GM06990 (cell line): ENCODE measurements at places on chromosomes 2 and 18.

GRCh38 chr2:64336171-64336570, 117.8 kb upstream of the LGALSL start:
- DNase-seq = no peak

GRCh38 chr2:38438133-38438882, 61.2 kb upstream of the ATL2 start:
- no peak for DNase-seq

- no peak for DNase-seq
These were observed 67.8 kb downstream of the DIS3L2 start for GRCh38 chr2:232029346-232029745.

DNA sequence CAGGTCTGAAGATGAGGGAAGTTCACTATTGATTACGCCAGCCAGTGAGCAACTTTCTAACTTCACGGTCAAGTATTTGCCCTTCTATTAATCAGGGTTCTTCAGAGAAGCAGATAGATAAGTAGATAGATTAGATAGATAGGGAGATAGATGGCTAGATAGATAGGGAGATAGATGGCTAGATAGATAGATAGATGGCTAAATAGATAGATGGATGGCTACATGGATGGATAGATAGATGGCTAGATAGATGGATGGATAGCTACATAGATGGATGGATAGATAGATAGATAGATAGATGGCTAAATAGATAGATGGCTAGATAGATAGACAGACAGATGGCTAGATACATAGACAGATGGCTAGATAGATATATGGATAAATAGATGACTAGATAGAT, 4.8 kb upstream of the INPP5D start:
- DNase-seq = no peak

DNA sequence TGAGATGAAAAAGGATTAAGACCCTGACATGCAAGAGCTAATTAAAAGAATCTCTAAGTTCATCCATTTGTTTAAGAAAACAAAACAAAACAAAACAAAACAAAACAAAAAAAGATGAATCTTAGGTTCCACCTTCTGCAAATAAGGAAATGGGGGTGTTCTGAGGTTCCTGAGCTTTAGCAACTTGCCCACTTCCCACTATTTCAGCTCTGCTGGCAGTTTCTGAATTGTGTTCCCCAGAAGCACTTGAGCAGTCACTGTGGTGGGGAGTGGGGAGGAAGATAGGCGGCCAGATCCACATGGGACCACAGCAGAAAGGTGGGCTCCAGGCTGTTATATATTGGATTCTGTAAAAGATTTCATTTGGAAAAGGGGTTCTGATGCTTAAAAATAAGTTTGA, 20.3 kb downstream of the INO80C start:
- no peak for DNase-seq

DNA sequence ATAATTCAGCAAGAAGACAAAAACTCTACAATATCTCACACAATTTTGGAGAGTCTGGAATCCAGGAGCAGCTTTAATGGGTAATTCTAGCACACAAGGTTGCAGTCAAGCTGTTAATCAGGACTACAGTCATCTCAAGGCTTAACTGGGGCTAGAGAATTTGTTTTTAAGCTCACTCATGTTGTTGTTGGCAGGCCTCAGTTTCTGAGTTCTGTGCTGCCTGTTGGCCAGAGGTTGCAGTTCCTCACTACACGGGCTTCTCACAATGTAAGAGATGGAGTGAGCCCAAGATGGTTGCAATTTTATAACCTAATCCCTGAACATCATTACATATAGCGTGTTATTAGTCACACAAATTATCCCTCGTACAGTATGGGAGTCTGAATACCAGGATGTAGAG, 50.6 kb upstream of the TMEFF2 start:
- no peak for DNase-seq

DNA sequence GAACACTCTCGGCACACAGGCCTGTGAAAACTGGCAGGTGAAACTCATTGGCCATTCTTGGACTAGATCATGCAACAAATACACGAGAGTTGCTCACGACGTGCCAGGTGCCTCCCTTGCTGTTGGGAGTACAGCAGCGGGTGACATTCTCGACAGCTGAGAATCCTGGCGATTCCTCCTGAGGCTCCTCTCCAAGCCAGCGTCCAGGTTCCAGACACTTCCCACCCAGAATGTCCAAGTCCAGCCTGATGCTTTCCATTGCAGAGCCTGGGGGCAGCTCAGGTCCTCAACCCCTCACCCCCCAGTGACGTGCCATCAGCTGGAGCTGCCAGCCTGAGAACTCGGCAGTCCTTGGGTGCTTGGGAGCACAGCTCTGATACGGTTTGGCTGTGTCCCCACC, 124.2 kb downstream of the PXDN start:
- DNase-seq = no peak

DNA sequence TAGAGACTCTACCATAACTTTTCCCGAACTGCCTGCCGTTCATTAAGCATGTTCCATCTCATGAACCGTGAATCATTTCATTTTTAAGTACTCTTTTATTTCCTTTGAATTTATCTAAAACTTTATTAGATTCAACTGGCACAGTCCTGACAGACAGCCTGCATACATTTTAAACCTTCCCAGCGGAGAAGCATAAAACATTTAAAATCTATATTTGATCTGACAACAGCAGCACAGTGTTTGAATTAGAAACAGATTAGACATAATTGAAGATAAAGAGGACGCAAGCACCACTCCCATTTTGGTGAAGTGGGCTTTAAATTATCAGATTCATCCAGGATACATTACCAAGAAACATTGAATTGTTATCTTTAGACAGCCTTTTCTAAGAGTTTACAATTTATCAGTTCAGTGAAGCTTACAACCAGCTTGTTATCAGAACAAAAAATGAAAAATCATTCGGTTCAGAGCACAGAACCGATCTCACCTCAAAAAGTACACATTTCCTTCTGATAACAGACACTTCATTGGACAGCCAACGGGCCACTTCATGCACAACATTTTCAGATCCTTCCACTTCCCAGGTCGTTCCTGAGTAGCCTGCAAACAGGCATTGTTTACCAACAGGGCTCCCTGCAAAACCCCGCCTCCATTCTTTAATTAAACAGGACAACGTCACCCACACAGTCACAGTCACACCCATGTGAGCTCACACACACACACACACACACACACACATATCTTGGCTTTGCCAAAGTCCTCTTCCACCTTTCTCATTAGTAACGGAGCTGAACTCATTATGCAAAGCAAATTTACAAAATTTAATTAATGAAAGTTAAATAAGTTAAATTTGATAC, 171.2 kb downstream of the SP3 start:
- no peak for DNase-seq

DNA sequence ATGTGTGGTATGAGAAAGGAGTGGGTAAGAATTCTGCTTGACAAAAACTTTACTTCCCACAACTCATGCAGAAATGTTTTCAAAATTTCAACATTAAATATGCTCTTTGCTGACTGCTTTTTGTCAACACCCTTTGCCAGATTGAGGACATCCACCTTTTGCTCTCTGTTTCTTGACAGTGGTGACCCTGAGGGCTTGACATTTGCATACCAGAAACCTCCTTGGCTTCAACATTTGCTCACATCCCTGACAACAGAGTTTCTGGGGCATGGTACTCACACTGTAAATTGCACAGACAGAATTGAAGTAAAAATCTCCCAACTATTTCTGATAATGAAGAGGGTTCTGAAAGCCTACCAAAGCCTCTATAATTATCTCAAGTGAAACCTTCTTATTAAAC, 95.7 kb downstream of the RND3 start:
- no peak for DNase-seq

- no peak for DNase-seq
These were observed 441.7 kb downstream of the TXNL1 start for GRCh38 chr18:56196495-56197225.

GRCh38 chr2:168519534-168520308, 63.6 kb downstream of the CERS6 start:
- DNase-seq = no peak

DNA sequence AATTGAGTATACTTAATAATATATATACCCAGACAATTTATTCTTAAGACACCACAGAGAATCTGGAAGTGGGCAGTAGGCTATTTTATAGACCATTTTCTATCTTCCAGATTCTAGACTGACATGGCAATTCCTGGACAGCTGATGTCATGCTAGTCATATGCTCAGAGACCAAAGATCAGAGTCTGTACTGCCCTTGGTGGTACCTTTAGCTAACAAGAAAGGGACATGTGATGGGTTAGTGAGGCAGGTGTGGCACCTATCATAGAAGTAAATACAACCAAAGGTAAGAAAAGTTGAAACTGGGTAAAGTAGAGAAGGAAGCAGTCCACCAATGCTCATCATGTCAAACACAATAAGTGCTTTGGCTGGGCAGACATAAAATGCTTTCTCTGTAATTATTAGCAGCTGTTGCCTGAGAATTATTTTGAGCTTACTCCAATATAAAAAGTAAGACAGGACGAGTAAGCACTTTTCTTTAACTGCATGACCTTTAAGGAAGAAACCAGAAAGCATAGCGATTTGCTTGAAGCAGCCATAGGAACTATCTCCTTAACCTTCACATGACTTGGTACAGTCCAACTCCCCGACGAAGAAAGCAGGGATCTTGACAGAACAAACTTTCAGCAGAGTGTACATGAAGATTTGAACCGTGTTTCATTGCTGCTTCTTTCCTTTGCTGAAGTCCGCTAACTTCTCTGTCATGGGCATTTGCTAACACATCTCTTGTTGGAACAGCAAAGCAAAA, 47.1 kb downstream of the SLC40A1 start:
- DNase-seq = no peak

GRCh38 chr2:191302459-191303139, 57.4 kb downstream of the MYO1B start:
- DNase-seq = peak; percentile 3

DNA sequence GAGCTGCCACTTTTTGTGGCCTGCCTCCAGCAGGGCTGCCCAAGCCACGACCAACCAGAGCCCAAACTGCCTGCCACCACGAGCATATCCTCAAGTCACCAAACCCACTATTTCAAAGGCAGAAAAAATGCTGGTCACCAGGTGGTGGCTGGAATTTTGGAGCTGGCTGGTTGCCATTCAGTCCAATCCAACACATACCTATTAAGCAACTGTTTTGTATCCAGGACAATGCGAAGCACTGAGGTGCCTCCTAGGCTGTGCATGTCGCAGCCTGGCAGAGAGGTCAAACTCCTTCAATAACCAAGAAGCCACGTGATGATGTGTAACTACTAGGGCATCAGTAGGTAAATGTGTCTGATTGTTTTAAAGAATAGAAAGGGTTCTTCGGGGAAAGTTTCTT, 108.3 kb upstream of the PPP1CB start:
- no peak for DNase-seq

- no peak for DNase-seq
These were observed 238.8 kb upstream of the GCFC2 start for GRCh38 chr2:75949385-75950030.
